ENCODE measurements at places on chromosomes 12 and 14.

DNA sequence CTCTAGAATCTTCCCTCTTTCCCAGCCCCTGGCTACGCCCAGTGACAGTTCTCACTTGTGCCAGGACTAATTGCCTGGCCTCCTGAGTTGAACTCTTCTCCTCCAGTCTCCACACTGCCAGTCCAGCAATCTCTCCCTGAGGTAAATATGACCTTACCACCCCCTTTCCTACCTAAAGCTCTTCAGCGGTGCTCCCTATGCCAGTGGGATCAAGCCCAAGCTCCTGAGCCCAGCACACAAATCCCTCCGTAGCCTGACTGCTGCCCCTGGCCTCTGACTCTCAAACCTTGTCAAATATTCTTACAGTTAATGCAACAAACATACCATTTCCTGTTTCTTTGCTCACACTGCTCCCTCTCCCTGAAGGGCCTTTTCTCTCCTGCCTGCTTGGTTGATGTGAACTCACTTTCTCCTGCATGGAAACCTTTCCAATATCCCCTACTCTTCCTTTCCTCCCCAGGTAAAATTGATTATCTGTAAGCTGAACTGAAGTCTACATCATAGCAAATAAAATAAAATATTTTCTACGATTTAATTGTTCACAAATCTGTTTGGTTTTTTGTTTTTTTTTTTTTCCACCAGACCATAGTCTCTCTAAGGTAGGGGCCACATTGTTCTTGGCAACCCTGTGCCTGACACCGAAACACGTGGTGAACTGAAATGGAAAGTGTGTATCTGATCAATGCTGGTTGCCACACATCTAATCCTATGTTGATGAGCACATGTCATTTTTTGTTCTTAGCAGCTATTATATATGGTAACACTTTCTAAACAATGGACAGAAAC is 147.5 kb downstream of the SLC38A6 start:
- no peaks in the 10 kb centered on the region for H3K36me3 ChIP-seq
- H3K27ac ChIP-seq, result no peak overlapping the region
- H3K4me1 ChIP-seq, result peaks cover 3% of the 10 kb centered on the region
- H3K4me3 ChIP-seq, result no peak overlapping the region
- DNase-seq, result no peak

GRCh38 chr14:101246894-101247841 is 314.1 kb upstream of the DIO3 start:
- H3K4me1 ChIP-seq, result no peaks in the 10 kb centered on the region
- H3K27me3 ChIP-seq, result peaks cover under 1% of the 10 kb centered on the region
- H3K36me3 ChIP-seq, result no peaks in the 10 kb centered on the region

DNA sequence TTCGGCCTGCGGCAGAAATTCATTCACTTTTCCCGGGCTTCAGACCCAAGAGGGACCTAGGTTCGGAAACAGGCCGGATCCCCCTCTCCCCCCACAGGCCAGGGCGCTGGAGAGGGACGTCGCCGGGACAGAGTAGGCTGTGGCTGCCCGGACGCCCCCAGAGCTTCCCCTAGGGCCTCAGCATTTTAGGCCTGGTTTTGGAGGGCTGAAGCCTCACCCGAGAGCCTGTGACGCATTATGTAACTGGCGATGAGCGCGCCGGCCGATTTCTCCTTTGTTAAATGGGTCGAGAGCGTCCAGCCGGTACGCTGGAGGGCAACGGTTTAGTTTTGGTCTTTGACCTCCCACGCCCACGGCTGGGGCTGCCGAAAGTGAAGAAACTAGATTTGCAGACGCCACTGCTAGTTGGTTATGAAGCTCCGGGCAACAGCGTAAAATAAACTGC is 657 bp downstream of the PEBP1 start:
- no peaks in the 10 kb centered on the region for H3K27me3 ChIP-seq
- peak; percentile 22 for DNase-seq
- H3K27ac ChIP-seq, result peak overlapping the region; percentile 82
- H3K36me3 ChIP-seq, result peaks cover 41% of the 10 kb centered on the region

- H3K27me3 ChIP-seq, result peaks cover 42% of the 10 kb centered on the region
- H3K4me3 ChIP-seq, result no peak overlapping the region
- no peak overlapping the region for H3K27ac ChIP-seq
- no peak for DNase-seq
- H3K4me1 ChIP-seq, result no peaks in the 10 kb centered on the region
- no peaks in the 10 kb centered on the region for H3K36me3 ChIP-seq
These were observed 8.0 kb upstream of the BHLHE41 start for GRCh38 chr12:26132866-26133265.

DNA sequence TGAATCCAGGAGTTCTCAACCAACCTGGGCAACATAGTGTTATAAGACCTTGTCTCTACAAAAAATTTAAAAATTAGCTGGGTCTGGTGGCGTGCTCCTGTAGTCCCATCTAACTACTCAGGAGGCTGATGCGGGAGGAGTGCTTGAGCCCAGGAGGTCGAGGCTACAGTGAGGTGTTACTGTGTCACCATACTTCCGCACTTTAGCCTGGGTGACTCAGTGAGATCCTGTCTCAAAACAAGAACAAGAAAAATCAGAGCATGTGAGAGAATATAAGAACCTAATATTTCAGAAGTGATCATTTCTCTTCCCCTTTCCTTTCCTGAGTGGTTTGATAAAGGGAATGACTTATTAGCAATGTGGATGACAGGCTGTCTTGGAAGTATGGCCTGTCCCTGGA is 9.5 kb downstream of the TRAF3 start:
- no peaks in the 10 kb centered on the region for H3K36me3 ChIP-seq
- H3K4me1 ChIP-seq, result no peaks in the 10 kb centered on the region
- no peak overlapping the region for H3K4me3 ChIP-seq
- no peak for DNase-seq
- H3K27ac ChIP-seq, result no peak overlapping the region
- no peaks in the 10 kb centered on the region for H3K27me3 ChIP-seq

DNA sequence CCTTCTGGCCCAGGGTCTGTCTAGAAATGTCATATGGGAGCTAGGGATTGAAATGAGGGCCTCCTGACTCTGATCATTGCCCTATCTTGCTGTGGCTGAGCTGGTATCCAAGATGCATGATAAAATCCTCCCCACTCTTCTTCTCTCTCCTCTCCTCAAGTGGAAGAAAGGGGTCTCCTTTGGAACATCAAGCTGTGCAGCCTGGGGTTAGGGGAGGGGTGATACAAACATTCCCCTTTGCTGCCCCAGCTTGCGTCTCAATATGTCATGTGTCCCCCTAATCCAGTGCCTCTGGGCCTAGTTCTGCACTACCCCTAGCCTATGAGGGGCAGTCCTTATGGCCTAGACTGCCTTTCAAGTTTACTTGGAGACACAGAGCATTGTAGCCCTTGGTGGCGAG is 8.5 kb downstream of the RDH16 start:
- H3K27ac ChIP-seq, result no peak overlapping the region
- H3K36me3 ChIP-seq, result no peaks in the 10 kb centered on the region
- no peaks in the 10 kb centered on the region for H3K27me3 ChIP-seq
- no peak for DNase-seq
- no peaks in the 10 kb centered on the region for H3K4me1 ChIP-seq

DNA sequence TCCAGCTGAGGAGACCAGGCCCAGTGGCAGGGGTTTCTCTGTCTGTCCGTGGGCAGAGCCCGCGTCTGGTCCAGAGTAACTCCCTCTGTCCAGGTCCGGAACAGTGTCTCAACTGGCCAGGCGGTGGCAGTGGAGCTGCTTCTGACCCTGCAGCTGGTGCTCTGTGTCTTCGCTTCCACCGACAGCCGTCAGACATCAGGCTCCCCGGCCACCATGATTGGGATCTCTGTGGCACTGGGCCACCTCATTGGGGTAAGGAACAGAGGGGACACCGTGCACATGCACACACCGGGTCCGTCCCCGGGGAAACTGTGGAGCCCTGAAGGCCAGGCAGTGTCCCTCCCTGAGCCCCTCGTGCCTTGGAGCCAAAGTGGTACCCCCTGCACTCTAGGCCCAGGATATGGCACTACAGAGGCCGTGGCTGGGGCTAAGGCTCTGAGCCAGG is 1.5 kb downstream of the AQP6 start:
- H3K4me1 ChIP-seq, result no peaks in the 10 kb centered on the region
- H3K27ac ChIP-seq, result no peak overlapping the region
- no peaks in the 10 kb centered on the region for H3K36me3 ChIP-seq
- H3K27me3 ChIP-seq, result peaks cover 26% of the 10 kb centered on the region
- H3K4me3 ChIP-seq, result no peak overlapping the region

- no peak for DNase-seq
- no peaks in the 10 kb centered on the region for H3K4me1 ChIP-seq
- no peak overlapping the region for H3K4me3 ChIP-seq
- no peaks in the 10 kb centered on the region for H3K27me3 ChIP-seq
These were observed 13.4 kb downstream of the BTBD6 start for GRCh38 chr14:105261781-105262180.

GRCh38 chr12:46452061-46452615 is 79.6 kb upstream of the SLC38A2 start:
- H3K4me3 ChIP-seq, result no peak overlapping the region
- no peak overlapping the region for H3K27ac ChIP-seq
- H3K36me3 ChIP-seq, result no peaks in the 10 kb centered on the region
- H3K4me1 ChIP-seq, result peaks cover 36% of the 10 kb centered on the region

DNA sequence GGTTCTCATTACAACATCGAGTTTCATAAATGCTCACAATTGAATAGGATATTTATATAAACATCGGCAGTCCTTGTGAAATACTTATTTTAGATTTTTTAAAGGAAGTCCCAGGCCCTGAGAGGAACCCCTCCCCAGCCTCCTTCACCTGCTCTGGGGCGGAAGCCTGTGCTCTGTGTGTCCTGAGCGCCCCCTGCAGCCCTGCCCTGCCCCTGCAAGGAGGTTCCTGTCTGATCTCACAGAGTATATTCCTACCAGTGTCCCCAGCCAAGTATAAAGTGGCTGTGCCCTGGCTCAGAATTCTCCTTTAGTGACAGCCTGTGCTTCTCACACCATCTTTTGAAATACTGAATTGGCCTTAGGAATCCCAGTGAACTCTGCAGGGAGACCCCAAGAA is 659.5 kb downstream of the TMEM121 start:
- DNase-seq, result peak; percentile 92
- peak overlapping the region; percentile 88 for H3K27ac ChIP-seq
- H3K4me3 ChIP-seq, result 0 out of 2 replicates have a peak overlapping the region, but pooled peaks have one; percentile 6
- H3K4me1 ChIP-seq, result peaks cover 63% of the 10 kb centered on the region

DNA sequence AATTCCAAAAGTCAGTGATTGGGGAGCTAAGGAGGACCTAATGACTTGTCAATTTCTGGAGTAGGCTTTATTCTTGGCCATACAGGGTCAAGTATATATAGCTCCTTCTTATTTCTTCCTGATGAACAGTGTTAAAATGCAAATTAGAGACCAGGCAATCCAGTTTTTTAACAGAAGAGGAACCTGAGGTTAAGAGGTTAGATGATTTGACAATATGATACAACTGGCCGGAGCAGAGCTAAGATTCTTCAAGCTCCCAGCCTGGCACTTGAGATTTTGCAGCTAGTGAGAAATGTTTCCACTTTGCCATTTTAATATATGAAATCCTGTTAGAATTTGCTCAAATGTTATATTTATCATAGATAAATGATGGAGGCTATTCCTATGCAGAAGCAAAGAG is 204.0 kb downstream of the SSPN start:
- peaks cover 32% of the 10 kb centered on the region for H3K36me3 ChIP-seq
- H3K4me3 ChIP-seq, result no peak overlapping the region
- no peaks in the 10 kb centered on the region for H3K27me3 ChIP-seq
- no peak overlapping the region for H3K27ac ChIP-seq
- no peak for DNase-seq

DNA sequence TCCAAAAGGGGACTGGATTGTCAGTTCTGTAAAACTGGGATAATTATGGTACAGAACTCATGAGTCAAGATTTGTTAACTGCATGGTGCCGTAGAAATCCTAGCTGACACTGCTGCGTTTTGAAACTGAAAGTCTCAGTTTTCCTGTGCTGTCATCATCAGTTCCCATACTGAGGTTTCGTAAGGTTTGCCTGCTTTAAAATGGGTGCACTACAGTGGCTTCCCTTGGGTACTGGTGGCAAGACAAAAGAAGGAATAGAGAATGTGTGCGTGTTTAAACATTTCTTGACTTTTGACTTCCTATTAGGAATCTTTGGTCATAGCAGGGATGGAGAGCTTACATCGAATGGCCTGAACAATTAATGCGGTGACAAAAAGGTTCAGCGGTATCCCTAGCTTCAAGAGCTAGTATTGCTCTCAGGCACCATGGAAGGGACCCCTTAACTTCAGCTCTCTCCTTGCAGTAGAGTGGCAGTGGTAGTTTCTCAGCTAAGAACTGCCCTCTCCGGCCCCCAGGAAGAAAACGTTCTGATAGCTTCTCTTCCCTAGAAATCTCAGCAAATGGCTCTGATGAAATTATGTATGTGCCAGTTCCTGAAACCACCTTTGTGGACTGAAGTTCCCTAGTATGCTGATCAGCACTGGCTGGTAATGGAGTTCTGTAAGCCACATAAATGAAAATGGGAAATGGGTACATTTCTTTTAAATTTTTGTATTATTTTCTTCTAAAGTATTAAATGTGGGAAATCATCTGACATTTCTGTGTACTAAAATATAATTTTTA is 28.9 kb downstream of the ANO6 start:
- no peak overlapping the region for H3K4me3 ChIP-seq
- H3K36me3 ChIP-seq, result peaks cover 6% of the 10 kb centered on the region
- H3K27me3 ChIP-seq, result no peaks in the 10 kb centered on the region
- no peaks in the 10 kb centered on the region for H3K4me1 ChIP-seq
- no peak for DNase-seq

GRCh38 chr12:38669530-38669929 is 235.9 kb downstream of the CPNE8 start:
- no peak overlapping the region for H3K4me3 ChIP-seq
- no peaks in the 10 kb centered on the region for H3K27me3 ChIP-seq
- no peaks in the 10 kb centered on the region for H3K4me1 ChIP-seq
- no peaks in the 10 kb centered on the region for H3K36me3 ChIP-seq

- H3K36me3 ChIP-seq, result no peaks in the 10 kb centered on the region
- H3K27me3 ChIP-seq, result no peaks in the 10 kb centered on the region
- H3K4me3 ChIP-seq, result no peak overlapping the region
- H3K27ac ChIP-seq, result no peak overlapping the region
- no peaks in the 10 kb centered on the region for H3K4me1 ChIP-seq
These were observed 279.6 kb upstream of the TMEM132C start for GRCh38 chr12:127987199-127987901.

DNA sequence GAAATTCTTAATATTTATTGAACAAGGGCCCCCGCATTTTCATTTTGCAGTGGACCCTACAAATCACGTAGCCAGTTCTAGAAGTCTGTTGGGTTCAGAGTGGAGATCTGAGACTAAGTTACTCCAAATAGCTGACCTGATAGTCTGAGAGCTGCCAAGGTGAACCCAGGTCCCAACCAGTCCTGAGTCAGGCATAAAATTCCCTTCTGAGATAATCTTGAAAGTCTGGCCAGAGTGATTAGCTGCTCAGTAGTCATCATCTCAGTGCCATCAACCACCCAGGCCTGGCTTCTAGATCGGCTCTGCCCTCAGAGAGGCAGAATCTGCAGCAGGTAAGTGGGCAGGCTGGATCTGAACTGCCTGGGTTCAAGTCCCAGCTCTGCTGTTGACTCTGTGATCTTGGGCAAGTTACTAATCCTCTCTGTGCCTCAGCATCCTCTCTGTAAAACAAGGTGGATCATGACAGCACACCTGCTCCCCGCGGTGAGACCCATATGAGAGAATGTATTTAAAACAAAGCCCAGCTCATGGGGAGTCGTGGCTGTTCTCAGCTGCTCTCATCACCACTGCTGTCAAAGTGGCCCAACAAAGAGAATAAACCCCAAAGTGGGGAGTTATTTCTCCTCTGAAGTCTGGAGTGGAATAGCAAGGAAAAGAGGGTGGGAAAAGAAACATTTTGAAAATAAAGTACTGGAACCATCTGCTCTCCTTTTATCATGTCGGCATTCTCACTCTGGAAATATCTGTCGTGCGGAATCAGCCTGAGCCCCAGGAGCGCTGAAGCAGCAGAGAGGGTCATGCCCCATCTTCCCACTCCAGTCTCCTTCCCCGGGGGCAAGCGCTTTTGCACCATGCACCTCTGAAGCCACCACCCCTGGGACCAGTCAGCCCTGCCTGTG is 193.3 kb downstream of the DPF3 start:
- no peak overlapping the region for H3K27ac ChIP-seq
- H3K4me1 ChIP-seq, result no peaks in the 10 kb centered on the region
- no peaks in the 10 kb centered on the region for H3K27me3 ChIP-seq
- no peak for DNase-seq

Data from DND-41 (cell line).